ENCODE measurements at places on chromosomes 3 and 15. TPM values are rescaled to one million over a fixed set of nuclear protein-coding genes. Genes with fewer than 3 reads are reported as not detected.

The CCDC54 gene
- total RNA-seq, result not detected

DNA sequence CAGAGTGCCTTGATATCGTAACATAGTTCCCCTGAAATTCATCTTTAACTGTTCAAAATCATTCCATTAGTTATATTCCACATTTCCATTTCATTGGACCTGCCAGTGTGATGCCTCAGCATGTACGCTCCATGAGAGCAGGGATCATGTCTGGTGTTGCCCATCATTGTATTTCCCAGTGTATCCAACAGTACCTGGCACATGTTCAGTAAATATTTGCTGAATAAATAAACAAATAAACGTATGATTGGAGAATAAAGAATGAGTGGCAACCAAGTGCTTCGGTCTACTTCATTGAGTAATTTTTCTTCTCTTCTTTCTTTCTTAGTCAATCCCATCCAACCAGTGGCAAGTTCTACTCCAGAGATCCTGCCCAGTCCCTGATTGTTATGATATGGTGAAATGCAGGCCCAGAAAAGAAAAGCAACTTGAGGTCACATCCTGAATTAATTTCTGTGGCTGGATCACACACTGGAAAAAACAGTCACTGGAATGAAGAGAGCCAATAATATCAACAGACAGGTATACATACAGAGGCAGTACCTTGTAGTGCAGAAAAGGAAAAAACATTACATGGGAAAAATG lies 101.2 kb downstream of the PLCH1 start:
- DNase-seq, result no peak

GRCh38 chr15:50261981-50262380 lies 3.5 kb downstream of the HDC start:
- no peak for DNase-seq

DNA sequence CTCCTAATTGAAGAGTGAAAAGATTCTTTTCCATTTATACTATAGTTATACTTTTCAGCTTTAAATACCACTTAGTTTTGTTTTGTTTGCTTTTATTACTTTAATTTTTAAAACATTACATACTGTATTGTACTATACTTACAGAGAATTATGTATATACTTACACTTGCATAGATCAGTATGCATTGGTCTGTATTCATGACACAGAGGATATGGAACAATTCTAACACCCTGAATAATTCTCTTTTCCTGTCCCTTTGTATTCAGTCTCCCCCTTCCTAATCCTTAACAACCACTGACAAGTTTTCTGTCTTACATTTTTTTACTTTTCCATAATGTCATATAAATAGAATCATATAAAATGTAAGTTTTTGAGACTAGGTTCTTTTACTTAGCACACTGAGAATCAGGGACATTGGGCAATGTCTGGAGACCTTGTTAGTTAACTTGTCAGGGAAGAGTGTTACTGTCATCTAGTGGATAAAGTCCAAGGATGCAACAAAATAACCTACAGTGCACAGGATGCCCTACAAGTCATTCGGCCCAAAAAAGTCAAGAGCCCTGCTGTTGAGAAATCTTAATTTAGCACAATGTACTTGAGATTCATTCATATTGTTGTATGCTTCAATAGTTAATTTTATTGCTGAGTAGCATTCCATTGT lies 95.7 kb upstream of the MCTP2 start:
- no peak for DNase-seq

DNA sequence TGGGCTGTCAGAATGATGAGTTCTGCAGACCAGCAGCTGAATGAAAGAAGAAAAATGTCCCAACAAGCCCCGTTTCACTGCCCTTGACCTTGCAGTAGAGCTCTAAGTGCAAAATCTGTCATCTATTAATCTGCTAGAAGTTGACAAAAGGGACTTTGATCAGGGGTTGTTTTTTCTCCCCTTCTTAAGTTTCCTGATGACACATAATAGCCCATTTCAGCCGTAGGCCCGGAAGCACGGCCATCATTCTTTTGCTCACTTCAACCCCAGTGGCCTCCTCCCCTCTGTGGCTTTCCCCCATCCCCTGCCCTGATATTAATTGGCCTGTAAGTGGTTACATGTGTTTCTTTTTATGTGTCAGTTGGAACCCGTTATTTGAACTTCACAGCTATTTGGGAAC lies 298.9 kb downstream of the RPLP1 start:
- no peak for DNase-seq

The RARB gene
- 17.5 TPM for total RNA-seq

DNA sequence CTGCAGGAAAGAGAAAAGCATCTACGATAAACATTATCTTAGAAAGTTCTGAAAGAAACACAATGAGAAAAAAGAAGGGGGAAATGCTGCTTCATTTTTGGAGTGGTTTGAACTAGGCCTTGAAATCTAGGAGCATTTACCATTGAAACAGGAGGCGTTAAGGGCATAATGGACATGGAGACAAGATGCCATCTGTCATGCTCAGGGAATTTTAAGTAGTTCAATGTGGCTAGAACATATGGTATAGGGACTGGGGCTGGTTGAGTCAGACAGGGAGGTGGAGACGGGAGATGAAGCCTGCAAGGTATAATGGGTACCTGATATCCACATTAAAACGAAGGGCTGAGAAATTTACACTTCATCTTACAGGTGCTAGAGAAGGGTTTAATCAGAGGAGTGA lies 10.4 kb upstream of the PLAAT1 start:
- no peak for DNase-seq

The SLC28A1 gene
- total RNA-seq, result 0.24 TPM

The ARPIN gene
- 12.0 TPM for total RNA-seq

DNA sequence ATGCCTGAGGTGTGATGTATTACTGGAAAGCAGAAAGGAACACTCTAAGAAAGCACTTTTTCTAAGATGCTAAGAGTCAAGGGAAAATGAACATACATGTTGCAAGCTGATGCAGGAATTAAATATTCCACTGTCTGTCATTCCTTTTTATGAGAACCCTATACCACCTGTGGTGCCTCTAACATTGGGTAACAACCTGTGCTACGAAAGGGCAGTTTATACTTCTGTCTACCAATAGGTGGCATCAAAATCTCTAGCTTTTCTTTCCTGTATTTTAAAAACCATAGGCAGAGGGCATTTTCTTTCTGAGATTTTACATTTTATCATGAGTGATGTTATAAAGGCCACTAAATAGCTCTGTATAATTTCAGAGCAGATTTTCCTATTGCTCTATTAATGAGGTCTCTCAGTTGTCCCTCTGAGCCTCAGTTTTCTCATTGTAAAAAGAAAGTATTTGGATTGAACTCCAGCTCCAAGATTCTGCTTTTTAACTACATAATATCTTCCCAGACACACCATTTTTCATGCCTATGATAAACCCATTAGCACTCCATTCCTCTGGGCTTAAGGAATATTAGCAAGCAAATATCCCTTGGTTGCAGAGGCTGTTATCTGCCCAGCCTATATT lies 3.5 kb upstream of the CPNE4 start:
- no peak for DNase-seq

DNA sequence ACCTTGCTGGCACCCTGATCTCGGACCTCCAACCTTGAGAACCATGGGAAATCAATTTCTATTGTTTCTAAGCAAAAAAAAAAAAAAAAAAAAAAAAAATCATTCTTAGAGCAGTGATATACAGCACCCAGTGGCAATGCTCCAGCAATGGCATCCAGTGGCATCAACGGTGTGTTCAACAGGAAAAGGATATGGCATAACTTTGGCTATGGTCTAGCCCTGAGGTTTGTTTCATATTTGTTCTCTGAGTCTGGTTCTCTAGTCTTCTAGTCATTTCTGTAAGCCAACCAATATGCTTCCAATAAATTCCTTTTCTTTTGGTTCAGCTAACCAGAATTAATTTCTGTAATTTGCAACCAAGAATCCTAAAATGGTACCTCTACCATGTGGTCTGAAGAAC lies 19.2 kb downstream of the DENND4A start:
- no peak for DNase-seq

- no peak for DNase-seq
Measured at GRCh38 chr3:100256731-100257151, 4.1 kb upstream of the TBC1D23 start.

The CASR gene
- total RNA-seq, result not detected

The COLQ gene
- 1.7 TPM for total RNA-seq

GRCh38 chr15:40054855-40055575 lies 16.0 kb upstream of the SRP14 start:
- no peak for DNase-seq

- no peak for DNase-seq
Measured at GRCh38 chr3:47422743-47423142, 41.9 kb downstream of the PTPN23 start.

GRCh38 chr3:18572809-18573208 lies 147.7 kb upstream of the SATB1 start:
- no peak for DNase-seq

DNA sequence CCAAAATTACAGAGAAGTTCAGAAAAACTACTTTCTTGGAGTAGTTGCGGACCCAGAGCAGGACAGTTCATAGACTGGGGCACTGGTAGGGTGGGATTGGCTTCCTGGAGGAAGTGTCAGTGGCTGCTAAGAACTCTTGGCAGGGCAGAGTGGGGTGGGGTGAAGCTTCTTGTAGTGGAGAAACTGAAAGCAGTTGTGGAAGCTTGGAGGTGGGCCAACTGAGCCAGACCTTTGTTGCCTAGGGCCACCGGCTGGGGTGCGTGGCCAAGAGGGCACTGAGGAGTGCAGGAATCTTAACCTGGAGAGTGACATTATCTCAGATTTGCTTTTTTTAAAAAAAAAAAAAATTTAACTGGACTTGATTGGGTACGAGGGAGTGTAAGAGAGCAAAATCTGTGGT lies 3.1 kb downstream of the KAT2B start:
- peak; percentile 91 for DNase-seq

DNA sequence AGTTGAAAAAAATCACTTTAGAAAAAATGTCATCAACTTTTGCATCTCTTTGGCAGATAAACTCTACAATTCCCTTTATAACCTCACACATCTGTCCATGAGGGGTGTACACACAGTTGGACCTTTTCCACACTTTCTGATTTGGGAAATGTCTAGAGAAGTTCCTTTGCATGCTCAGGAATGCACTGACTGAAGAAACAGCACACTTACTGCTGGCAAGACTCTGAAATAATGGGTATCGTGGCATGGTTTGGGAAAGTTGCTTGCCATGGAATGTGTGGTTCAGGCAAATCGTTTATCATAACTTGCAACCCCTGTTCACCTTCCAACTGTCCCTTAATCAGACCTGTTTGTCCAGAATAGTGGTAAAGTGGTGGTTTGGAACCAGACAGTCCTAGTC lies 135.3 kb upstream of the TGFBR2 start:
- no peak for DNase-seq

The WDR93 gene
- total RNA-seq, result not detected

The RTF1 gene
- total RNA-seq, result 20.9 TPM

- no peak for DNase-seq
Measured at GRCh38 chr15:81256916-81257315, 60.2 kb downstream of the IL16 start.

- DNase-seq, result no peak
Measured at GRCh38 chr15:39317225-39317624, 263.7 kb upstream of the THBS1 start.

The ILDR1 gene
- total RNA-seq, result 0.16 TPM

The RPL14 gene
- total RNA-seq, result 1,077 TPM

DNA sequence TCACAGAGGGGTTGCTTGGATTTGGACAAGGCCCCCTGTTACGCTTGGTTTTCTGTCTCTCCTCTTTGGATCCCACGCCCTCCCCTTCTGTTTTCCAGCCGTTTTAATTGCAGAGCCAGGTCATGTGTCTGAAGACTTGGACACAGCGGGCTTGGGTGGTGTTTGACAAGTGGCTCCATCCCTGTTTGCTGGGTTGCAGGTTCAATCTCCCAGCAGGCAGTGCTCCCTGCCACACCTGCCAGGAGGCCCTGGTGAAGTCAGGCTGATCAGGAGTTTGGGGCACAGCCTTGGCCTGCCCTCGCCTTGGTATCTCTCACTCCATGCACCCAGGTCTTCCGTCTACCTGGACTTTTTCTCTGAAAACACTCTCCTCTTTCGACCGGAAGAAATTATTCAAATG lies 59.0 kb downstream of the PLXNA1 start:
- no peak for DNase-seq

- no peak for DNase-seq
Measured at GRCh38 chr3:12309716-12310115, 20.8 kb downstream of the PPARG start.

GRCh38 chr3:61980041-61980440 lies 393.3 kb downstream of the FEZF2 start:
- DNase-seq, result no peak

DNA sequence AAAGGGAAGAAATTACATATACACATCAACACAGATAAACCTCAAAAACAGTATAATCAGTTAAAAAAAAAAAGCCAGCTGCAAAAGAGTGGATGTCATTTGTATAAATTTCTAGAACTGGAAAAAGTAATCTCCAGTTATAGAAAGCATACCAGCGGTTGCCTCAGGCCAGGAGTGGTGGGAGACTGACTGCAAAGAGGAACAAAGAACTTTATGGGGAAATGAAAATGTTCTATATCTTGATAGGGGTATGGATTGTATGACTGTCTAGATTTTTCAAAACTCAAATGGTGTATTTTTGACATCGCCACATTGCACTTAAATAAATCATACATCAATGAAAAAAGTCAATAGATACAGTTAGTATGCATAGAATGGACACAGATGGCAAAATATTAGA lies 241.6 kb downstream of the SCAPER start:
- no peak for DNase-seq

DNA sequence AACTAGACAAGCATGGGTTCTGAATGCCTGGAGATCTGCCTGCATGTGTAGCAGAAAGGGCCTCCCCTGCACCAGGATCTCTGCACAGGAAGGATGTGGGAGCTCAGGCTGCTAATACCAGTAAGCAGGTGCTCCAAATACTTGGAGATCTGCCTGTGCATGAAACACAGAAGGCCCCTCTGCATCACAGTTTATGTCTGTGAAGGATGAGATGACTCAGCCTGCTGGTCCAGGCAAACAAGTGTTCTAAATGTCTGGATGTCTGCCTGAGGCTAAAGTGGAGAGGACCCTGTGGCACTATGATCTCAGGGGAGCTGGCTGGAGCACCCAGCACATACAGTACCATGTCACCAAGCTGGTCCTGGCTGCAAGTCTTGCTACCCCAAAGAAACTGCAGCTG lies 678.8 kb downstream of the MCTP2 start:
- no peak for DNase-seq
